ENCODE measurements at places on chromosomes 7 and 10.
A peak's percentile ranks its signal among the peaks of the same experiment; 100 is the strongest.

DNA sequence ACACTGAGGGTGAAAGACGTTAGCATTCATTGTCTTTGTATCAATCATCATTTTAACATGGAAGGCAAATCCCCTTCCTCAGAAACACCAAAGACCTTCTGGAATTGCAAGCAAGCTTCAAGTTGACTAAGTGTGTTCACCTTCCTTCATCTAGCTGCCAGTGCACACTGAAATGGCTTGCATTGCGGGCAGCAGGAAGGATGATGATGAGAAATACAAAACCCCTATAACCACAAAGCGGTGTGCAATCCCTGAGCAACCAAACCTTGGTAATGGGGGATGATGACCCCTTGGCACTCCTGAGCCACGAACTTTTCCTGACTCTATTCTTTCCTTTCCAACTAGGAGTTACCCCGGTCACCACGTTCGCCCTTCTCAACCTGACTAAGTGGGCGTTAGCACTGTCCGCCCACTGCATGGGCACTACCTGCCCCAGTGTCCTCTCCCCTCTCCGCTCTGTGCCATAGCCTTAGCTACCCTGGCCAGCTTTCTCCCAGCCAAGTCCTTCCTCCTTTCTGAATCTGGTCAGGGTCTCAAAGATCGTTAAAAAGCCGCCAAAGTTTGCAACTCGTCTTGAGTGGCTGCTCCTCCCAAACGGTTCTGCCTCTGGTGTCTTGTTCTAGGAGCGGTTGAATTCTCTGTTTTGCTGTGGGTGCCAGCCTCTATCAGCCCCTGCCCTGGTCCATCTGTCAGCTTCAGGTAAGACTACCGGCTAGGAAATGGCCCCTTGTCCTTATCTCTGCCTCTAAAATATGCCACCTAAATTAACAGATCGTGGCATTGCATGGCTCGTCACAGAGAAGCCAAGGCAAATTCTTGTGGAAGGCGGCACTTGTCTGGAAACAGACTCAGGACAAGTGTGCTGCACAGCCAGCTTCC is 586 bp upstream of the AOC1 start:
- no peak for DNase-seq

- DNase-seq, result no peak
Measured at GRCh38 chr7:117531595-117532244, 51.9 kb downstream of the CFTR start.

- peak; percentile 9 for DNase-seq
Measured at GRCh38 chr10:12579954-12580858, 230.9 kb downstream of the CAMK1D start.

GRCh38 chr10:47238331-47239095 is 61.5 kb upstream of the GDF10 start:
- no peak for DNase-seq

- DNase-seq, result no peak
Measured at GRCh38 chr7:83689855-83690254, 40.9 kb upstream of the SEMA3E start.

DNA sequence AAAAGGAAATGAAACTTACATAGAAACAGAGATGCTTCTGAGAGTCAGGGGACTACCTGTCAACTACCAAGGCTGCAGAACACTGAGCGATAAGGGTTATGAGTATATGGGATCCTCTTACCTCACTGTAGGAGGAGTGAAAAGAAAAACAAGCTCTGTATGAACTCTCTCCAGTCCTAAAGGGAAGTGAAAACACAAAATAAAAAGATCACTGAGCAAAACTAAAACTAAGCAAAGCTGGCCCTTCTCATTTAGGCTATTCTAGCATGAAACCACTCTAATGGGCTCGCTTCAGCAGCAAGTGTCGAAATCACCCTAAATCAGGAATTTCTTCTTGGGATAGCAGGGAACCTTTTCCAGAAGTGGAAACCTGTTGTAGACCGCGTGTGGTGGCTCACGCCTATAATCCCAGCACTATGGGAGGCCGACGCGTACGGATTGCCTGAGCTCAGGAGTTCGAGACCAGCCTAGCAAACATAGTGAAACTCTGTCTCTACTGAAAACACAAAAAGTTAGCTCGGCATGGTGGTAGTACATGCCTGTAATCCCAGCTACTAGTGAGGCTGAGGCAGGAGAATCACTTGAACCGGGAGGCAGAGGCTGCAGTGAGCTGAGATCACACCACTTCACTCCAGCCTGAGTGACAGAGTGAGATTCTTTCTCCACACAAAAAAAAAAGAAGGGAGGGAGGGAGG is 27.0 kb downstream of the DCLRE1C start:
- DNase-seq, result no peak

- DNase-seq, result no peak
Measured at GRCh38 chr7:57203161-57203791, 71.0 kb upstream of the ZNF479 start.

Data from fibroblast of upper back skin (primary cell).